Fibroblast of the conjunctiva (primary cell): ENCODE measurements at places on chromosomes 5 and 9.

GRCh38 chr5:38776149-38776896 lies 69.5 kb upstream of the OSMR start:
- DNase-seq: no peak

DNA sequence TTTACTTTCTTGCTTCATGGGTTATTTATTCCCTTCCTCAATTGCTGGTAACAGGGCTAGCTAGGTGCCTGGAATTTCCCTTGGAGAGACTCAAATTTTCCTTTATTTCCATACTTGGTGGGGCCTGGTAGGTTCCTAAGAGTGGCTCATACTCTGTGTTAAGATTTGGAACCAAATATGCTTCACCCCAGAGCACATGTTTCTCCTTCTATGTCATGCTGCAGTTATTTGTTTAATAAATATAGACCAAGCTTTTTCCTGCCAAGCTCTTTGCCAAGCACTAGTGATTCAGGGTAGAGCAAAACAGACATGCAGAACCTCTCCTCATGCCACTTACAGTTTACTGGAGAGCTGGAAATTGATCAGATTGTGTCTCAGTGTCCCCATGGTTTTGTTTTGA lies 290.3 kb upstream of the SGCD start:
- no peak for DNase-seq

- DNase-seq: no peak
Measured at GRCh38 chr5:65440456-65440855, 41.3 kb downstream of the ADAMTS6 start.

DNA sequence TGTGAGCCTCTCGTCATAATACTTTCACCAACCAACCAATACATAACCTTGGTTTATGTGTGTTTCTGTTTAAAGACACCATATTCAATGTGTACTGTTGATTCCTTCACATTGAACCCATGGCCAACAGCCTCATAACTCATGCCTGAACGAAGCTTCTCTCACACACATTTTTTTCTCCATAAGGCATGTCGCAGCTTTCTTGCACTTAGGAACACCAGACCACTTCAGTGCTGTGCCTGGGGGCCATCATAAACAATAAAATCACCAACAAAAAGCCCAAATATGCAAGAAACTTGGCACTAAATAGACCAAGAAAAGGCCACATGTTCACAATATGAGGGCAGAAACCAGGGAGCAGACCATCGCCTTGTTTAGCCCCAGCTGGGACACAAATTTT lies 192.2 kb downstream of the ROR2 start:
- no peak for DNase-seq

- DNase-seq: no peak
Measured at GRCh38 chr5:56607551-56607950, 207.8 kb upstream of the MAP3K1 start.

GRCh38 chr5:141223112-141223783 lies at the start of gene PCDHB14:
TSS of gene PCDHB14 (plus strand) at chr5:141223343. CDS start at chr5:141223506, 163 bp downstream.
- DNase-seq: no peak

DNA sequence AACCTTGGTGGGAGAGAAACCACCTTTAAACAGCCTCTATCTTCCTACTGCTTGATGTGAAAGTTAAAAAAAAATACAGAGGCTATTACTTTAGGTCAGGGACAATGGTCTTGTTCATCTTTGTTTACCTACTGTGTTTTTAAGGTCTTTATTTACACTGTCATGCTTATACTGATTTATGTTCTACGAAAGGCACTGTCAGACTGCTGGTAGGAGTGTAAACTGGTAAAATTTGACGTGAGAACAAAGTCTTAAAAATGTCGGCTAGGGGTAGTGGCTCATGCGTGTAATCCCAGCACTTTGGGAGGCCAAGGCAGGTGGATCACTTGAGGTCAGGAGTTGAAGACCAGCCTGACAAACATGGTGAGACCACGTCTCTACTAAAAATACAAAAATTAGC lies 42.1 kb upstream of the ELOVL7 start:
- DNase-seq: no peak
